ENCODE measurements at places on chromosomes 7 and 10.
A peak's percentile ranks its signal among the peaks of the same experiment; 100 is the strongest.

- no peak for DNase-seq
Observed at GRCh38 chr7:121537031-121537430, 140.9 kb upstream of the FAM3C start.

DNA sequence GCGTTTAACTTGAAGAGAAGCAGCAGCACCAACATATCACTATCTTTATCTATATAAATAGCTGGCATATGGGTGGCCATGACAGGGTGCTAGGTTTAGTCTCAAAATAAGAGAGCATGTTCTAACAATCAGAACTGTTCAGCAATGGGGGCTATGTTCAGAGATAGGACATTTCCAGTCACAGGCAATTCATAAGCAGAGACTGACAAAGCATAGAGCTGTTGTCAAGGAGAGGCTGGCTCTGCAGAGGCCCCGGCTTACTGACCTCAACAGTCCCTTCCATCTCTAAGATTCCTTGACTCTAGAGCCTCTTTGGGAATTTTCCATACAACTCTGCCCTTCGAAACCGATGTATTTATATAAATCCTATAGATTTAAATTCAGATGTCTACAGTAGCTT lies 17.2 kb downstream of the ANK3 start:
- DNase-seq = no peak

GRCh38 chr10:4708123-4708759 lies 117.8 kb upstream of the AKR1E2 start:
- DNase-seq = no peak

- DNase-seq = no peak
Observed at GRCh38 chr10:26221541-26221940, 5.0 kb downstream of the GAD2 start.

GRCh38 chr7:132417103-132417906 lies 159.0 kb downstream of the PLXNA4 start:
- no peak for DNase-seq

DNA sequence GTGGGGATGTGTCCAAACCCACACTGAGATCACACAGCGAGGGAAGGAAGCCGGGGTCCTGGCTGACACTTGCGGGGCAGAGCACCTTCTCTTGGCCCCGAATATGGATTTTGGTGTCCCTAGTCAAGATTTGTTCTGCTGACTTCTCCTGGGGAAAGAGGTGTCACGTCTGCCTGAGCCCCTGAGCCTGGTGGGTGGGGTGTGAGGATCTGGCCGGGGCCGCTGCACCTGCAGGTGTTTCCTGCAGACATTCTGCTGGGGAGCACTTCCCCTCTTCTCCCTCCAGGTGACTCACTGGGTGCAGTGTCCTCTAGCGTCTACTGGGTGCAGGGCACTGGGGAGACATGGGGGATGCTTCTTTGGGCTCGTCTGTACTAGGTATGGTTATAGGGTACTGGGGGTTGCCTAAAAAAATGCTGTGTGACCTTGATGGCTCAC lies 99.2 kb downstream of the GRK5 start:
- DNase-seq = no peak

GRCh38 chr10:97647556-97647955 lies 7.1 kb downstream of the PI4K2A start:
- DNase-seq = peak; percentile 36

GRCh38 chr10:69327463-69328379 lies 49.4 kb downstream of the HK1 start:
- peak; percentile 60 for DNase-seq

DNA sequence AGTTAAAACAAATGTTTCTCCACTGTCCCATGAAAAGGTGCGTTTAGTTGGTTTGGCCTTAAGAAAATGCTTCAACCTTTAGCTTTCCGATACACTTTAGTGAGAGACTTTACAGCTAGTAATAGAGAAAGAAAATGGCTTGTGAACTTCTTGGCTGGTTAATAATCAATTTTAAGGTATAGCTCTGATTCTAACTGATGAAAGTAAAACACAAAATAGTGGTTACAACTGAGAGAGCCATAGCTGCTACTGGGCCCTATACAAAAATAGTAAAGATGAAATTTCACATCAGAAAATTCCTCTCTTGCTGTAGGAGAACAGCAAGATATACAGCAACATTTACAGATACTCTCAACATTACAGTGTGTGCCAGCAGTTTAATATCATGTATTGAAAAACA lies 371.4 kb downstream of the PHTF2 start:
- DNase-seq = no peak

DNA sequence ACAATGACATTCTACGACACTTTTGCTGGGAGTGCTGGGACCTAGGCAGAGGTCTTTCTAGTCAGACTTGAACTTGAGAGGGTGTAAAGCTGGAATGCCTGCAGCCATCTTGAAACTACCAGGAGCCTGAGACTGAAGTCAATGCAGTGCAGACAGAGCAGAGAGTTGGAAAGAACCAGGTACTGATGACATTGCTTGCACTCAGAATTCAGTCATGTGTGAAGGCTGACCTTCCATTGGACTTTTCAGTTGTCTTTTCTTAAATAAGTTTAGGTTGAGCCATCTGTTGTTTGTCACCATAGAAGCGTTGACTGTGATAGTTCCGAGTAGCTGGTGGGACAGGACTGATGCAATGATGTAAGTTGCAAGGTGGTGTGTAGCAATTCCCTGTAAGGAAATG lies 3.1 kb upstream of the PLPP4 start:
- DNase-seq = no peak

- no peak for DNase-seq
Observed at GRCh38 chr7:36038063-36038721, 114.9 kb upstream of the EEPD1 start.

DNA sequence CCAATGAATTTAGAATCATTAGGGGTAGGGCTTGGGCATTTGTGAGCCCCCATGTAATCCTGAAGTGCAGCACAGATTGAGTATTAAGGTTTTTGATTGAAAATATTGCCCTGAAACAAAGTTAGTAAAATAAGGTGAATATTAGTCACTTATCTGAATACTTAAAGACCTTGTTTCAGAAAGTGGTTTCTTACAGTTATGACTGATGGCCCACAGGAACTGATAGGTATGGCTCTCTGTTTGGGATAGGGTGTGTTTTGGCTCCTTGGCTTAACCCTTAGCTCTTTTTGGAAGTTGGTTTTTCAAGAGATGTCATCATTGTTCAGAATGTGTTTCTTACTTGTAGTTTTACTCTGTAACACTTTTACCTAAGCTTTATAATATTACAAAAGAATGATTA lies 34.8 kb downstream of the MDFIC start:
- DNase-seq = no peak

DNA sequence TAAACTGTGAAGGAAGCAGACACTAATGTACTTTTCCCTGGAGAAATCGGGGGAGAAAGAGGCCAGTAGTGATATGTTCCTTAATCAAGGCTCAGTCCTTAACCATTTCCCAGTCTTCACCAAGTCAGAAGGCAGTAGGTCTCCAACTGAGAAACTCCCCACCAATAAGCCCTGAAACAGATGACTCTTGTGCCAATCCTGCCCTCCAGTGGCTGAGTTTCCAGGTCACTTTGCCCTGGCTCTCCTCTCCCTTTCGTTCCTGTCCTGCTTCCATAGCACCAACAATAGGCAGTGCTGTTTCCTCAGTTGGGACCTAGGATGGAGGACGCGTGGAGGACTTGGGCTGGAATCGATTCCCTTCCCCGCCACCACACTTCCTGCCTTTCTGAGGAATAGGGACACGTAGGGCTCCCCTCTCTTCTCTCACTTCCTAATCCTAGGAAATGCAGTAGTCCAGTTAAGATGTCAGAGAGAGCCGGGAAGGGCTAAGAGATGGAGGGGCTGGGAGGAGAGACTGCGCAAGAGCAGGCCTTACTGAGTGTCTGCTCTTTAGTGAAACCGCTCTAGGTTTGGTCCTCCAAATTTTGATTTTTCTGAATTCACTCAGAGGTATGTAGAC lies 23.4 kb downstream of the ATOH7 start:
- peak; percentile 7 for DNase-seq

GRCh38 chr10:6581778-6582228 lies 1.7 kb upstream of the PRKCQ start:
- no peak for DNase-seq

All from CD14-positive monocyte (primary cell).